ENCODE measurements at places on chromosomes 11 and 22.
A peak's percentile ranks its signal among the peaks of the same experiment; 100 is the strongest.

GRCh38 chr11:61947486-61948210 is 2.5 kb upstream of the BEST1 start:
- DNase-seq = peak; percentile 71

GRCh38 chr11:128476049-128476448 is 111.3 kb downstream of the ETS1 start:
- no peak for DNase-seq

DNA sequence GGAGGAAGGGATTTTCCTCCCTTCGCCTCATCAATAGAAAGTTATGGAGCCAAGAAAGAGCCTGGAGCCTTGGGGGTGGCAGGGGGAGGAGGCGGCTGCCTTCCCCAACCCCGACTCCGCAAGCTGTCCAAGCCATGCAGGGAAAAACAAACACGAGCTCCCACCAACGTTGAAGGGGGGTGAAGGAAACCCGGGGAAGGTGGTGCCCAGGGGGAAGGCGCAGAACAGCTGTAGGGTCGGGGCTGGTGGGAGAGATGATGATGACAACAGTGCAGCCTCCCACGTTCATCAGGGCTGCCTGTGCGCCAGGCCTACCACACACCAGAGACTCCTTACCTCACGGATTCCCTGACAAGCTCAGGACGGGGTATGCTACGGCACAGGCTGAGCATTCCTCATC is 73.5 kb downstream of the SCUBE1 start:
- DNase-seq = no peak

DNA sequence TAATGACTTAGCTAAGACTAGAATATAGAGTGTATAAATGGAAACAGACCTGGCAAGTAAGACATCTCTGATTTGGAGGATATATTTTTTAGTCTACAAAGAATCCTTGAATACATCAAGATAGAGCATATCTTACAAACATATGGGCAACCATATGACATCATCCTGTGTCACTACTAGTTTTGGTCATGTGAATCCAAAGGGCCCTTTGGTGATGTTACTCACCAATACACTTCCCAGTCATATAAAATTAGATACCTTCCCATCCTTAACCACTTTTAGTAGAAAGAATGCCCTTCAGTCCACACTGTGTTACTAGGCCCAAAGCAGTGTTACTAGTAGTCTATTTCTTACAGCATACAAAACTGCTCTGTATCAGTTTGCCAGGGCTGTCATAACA is 31.6 kb downstream of the GRIA4 start:
- DNase-seq = no peak

DNA sequence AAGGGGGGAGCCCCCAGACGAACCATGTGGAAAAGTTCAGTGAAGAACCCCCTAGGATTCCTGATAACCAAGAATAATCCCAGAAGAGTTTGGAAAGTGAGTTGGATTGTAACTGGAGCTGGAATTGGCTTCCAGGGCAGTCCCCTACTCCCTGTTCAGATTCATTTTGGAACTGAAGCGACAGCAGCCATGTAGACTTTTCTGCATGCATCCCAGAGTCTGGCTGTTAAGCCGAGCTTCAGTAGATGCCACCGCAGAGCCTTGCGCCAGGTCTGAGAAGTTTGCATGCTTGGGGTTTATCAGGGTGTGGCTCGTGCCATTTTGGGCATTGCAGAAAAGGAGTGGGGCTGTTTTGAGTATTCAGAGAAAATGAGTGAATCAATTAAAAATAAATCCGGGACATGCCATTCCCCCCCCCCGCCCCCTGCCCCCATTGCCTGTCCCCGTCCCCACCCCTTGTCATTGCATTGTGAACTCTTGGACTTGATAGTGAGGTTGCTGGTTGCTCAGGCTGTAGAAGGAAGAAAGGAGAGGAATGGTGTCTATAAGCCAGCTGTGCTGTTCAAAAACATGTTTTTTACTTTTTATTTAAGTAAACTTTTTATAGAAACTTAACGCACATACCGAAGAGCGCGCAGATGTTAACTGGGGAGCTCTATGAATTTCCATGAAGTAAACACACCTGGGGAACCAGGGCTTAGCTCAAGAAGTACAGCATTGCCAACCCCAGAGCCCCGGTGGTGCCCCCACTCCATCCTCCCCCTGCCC is 71.2 kb downstream of the LDLRAD3 start:
- no peak for DNase-seq

DNA sequence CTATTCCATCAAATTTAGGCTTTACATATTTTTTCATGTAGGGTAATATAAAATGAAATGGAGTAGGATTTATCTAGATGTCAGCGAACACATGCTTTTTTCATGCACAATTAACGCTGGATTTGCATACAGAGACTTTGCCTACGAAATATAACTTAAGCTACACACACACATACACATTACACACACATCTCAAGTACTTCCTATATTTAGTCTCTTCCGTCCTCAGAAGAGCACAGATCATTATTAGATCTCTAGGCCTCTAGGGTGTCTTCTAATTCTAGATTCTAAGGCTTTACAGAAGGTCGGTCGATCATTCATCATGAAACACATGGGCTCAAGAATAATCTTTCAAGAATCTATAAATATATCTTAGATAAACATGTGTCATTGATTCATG is 3.8 kb upstream of the MS4A13 start:
- DNase-seq = no peak

DNA sequence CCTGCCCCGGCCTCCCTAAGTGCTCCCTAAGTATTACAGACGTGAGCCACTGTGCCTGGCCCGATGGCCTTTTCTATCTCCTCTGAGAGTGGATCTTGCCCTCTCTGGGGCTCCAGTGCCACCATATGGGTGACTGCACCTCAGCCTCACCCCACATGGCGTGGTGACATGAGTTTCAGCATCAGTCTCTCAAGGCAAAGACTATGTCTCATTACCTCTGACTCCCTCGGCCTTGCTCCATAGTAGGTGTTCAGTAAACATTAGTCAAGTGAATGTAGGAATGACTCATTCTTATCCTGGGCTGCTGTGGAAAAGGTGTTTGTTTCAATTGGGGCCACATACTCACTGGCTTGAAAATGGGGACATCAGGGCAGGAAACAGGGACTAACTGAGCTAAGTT is 168.8 kb downstream of the GRIK4 start:
- no peak for DNase-seq

GRCh38 chr11:77379934-77380333 is 78.4 kb upstream of the GDPD4 start:
- DNase-seq = no peak

- DNase-seq = no peak
These were observed 1065.3 kb downstream of the OPCML start for GRCh38 chr11:132466983-132467382.

DNA sequence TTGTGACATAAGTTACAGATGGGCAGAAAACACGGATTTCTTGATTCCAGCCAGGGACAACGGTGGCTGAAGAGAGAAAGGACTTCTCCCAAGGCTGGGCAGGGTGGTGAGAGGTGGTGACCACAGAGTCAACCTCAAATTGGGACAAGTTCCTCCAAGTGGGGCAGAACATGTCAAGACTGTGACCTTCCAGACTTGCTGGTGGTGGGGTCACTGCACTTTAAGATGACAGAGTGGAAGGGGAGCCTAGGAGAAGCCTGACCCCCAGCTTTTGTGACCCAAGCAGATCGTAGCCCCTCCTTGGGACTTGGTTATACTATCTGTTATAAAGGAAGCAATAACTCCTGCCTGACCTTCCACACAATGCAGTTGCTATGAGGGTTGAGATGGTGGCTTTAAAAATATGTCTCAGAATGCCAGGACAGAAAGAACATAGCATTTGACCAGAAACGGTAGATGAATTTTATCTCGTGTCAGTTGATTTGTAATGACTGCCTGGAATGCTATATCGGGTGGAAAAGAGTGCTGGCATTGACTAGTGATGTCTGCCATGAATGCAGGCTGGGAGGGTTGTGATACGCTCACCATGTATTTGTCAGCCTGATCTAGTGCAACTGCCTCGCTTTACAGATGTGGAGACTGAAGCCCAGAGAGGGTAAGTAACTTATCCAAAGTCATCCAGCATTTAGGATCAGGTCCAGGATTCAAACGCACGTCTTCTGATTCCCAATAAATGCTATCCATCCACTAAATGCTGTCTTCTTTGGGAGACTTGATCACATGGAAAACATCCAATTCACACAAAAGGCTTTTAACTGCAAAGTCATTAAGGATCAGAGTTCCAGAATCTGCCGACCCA is 18.3 kb downstream of the TST start:
- DNase-seq = no peak

- DNase-seq = no peak
These were observed 53.0 kb upstream of the RDX start for GRCh38 chr11:110349138-110349996.

- DNase-seq = no peak
These were observed 48.7 kb upstream of the RASD2 start for GRCh38 chr22:35491908-35492380.

DNA sequence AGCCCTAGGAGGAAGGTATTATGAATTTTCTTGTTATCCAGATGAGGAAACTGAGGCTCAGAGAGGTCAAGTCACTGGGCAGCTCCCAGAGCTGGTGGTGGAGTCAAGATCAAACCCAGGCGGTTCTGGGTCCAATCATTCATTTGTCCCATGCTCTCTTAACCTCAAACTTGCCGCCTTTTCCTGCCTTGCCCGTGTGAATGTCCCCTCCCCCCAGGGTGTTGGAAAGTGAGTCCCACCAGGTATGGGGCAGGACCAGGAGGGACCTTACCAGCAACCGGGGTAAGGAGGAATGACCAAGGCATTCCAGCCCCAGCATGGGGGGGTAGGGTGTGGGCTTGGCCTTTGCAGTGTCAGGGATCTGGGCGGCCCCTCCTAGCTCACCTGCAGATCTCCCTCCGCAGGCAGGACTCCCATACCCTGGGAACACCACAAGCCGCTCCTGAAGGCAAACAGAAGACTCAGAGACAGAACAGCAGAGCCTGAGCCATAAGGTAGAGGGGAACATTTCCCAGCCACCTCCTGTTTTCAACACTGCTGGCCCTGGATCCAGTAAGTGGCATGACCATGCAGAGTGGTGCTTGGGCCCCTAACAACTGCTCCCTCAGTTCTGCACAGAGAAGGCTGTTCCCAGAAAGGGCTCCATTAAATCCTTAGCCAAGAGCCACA is 41.2 kb upstream of the SYT7 start:
- no peak for DNase-seq

DNA sequence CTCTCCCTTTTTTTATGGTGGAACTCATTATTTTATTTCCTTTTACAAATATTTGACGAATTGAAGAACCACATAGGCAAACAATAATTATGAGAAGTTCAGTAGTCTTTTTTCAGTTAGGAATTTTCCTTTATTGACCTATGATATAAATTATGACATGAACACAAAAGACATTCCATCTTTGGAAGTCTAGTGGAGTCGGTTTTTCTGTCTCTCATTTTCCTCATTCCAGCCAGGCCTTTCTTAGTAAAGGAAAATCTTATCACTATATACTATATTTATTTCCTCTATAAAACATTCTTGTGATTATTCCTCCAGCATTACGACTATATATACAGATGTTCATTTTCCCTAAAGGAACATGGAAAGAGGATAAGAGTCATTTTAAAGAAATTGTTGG is 1046.1 kb downstream of the DLG2 start:
- no peak for DNase-seq

DNA sequence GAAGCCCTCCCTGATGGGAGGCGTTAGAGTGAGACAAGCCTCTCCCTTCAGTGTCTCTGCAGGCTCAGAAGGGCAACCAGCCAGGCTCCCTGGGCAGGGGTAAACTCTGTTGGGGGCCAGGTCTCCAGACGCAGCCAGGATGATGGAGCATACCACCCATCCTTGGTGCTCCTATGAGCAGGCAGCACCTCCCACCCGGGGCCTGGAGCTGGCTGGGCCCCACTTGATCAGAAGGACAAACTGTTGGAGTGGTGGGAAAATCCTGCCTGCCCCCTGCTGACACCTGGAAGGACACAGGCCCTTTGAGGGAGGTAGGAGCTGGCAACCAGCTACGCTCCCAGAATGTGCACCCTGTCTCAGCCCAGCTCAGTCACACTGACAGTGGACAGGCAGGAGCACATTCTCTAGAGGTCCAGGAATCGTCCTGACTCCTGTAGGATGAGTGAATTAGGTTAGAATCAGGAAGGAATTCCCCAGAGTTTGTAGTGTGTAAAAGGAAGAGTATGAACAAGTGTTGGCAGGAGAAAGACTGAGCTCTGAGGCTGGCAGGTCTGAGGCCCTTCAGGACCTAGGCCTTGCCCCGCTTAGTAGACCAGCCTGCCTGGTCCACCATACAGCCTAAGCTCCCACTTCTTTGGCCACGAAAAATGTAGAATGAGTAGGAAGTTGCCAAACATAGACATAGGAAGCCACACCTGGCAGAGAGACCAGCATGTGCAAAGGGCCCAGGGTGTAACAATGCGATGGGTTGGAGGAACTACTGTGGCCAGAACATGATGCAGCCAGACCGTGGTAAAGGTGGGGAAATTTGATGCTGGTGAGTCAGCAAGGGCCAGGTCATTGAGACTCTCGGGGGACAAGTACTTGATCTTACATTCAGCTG is 19.1 kb downstream of the ARHGEF17 start:
- no peak for DNase-seq

DNA sequence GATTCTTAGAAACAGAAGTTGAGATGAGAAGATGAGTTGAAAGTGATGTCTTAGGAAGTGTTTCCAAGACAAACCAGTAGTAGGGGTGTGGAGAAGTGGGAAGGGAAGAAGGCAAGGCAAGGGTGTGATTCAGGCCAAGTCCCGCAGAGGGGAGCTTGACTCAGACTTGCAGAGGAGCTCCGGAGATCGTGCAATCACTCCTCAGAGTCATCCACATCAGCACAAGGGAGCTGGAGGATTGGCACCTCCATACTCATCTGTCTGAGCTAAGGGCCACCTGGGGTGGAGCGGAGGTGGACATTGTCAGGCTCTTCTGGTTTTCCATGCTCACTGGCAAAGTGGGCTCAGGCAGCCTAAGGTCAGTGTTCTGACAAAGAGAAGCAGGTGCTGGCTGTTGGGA is 44.4 kb downstream of the CHRDL2 start:
- DNase-seq = no peak

- no peak for DNase-seq
These were observed 61.8 kb downstream of the CD82 start for GRCh38 chr11:44627165-44627789.

DNA sequence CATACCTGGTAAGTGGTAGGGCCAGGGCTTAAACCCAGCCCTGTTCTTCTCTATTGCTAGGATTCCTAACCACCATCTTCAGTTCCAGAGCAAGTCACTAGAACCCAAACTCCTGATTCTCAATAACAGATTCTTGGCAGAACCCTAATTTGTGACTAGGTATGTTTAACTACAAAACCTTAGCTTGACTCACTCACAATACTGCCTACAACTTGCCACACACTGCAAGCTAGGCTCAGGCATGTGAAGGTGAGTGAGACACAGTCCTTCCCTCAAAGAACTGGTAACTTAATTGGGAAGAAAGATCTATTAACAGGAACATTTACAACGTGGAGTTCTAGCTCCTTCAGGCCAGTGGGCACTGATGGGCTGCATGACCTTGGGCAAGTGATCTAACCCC is 14.5 kb upstream of the AMOTL1 start:
- DNase-seq = no peak

DNA sequence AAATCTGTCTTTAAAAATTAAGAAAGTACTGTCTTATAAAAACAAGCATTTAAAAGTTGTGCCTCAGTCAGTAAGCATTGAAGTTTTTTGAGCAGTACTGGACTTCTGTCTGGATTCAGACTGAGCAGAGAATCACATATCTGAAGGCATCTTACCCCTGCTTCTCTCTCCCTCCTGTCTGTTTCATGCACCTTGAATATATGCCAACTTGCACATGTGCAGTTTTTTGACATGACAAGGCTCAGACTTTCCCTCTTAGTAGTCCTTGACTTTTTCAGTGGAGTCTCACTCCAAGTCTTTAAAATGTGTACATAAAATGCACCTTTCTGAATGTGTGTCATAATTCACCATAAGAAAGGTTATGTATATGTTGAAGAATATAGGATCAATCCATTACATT is 19.8 kb downstream of the SPECC1L start:
- DNase-seq = no peak

GRCh38 chr11:125304136-125304535 is 139.6 kb downstream of the PKNOX2 start:
- no peak for DNase-seq
